ENCODE measurements at places on chromosomes 3 and 15.

DNA sequence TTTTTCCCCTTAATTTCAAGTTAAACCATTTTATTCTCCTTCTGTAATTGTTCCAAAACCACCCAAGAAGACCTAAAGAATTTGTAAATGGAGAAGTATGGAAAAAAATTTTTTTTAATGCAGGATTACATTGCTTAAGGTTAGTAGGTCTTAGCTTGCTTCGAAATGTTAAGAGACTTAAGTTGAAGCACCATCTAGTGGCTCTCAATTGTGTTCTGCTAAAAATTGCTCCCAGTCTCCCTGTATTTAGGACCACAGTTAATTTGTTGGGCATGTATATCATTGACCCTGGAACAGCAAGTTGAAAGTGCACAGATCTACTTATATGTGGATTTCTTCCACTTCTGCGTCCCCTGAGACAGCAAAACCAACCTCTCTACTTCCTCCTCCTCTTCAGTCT is 32.4 kb downstream of the CD200R1L start:
- DNase-seq, result no peak

GRCh38 chr3:46281551-46281950 is 39.3 kb downstream of the CCR3 start:
- DNase-seq, result no peak

DNA sequence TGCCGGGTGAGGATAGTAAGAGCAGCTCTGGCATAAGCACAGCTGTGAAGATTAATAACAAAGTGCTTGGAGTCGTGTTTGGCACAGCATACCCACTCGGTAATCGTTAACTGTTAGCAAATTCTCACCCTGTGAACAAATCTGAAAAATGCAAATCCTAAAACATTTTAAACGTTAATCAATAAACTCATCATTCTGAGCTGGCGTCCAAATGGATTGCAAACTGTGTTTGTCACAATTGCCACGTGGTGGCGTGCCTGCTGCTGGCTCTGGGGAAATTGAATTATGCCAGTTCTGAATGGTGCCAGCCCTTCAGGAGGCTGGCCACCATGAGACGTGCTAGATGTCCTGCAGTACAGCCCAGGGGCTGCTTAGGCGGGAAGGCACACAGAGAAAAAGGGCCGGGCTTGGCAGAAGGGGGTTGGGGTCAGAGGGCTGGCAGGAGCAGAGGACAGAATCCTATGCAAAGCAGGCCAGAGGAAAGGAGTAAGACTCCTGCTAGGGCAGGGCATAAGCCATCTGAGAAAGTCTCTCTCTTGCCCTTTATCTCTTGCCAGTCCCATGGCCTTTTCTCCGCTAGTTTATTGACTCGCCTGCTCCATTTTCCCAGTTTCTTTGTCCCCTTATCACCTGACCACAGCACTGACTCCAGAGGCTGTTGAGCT is 22.1 kb upstream of the POLG start:
- no peak for DNase-seq

GRCh38 chr15:31516874-31517273 is 190.2 kb downstream of the KLF13 start:
- no peak for DNase-seq

- no peak for DNase-seq
Measured at GRCh38 chr3:74173090-74173489, 441.4 kb downstream of the CNTN3 start.

DNA sequence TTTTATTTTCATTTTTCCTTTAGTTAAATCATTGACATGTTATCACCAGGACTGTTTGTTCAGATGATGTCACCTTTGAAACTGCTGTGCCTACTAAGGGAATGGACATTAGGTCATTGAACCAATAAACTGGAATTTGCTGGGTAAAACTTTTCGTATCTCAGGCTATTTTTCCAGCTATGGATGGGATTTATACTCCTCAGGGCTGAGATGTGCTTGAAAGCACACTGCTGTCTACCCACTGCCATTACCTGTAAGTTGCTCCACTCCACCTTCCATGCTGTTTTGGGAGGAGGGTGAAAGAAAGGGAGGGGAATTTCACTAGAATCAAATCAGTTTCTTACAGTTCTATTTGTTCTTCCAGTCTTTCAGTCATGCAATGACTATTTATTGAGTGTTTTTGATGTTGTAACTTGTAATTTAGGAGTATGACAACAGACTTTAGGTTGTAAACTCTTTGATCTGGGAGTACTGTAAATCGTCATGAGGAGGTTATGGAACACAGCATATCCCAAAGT is 11.3 kb downstream of the EHD4 start:
- no peak for DNase-seq

- no peak for DNase-seq
Measured at GRCh38 chr15:69158843-69159240, 1.6 kb upstream of the GLCE start.

GRCh38 chr15:93330912-93331544 is 242.0 kb upstream of the RGMA start:
- no peak for DNase-seq

DNA sequence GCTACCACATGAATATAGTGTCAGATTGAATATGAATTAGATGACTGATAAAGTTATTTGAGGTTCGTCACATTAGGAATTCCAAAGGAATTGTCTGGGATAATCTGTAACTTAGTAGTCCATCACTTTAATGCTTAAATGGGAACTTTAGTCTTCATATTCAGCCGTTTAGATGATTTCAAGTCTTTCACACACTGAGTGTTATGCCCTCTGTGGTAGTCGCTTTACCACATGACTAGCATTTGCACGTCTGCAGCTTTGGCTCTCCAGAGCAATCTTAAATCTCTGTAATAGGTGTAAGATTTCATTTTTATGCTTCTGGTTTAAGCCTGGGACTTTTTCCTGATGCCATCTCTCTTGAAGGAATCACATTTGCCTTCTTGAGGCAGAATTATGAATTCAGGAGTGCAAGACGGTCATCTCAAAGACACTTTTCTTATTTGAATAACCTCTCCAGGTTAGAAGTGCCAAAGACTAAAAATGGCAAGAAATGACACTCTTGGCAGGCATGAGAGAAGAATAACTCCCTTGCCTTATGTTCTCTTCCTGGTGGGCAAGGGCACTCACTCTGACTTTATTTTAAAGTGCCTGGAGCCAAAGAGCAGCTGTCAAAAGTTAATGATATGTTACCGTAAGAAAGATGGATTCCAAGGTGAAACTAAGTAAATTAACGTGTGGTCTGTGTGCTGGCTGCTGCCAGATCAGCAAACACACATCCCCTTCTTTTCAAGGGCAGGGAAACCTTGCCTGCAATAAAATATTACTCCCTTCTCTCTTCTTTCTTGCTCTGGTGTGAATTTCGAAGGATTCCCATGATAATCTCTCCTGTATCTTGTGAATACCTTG is 153.3 kb downstream of the B3GALNT1 start:
- no peak for DNase-seq

DNA sequence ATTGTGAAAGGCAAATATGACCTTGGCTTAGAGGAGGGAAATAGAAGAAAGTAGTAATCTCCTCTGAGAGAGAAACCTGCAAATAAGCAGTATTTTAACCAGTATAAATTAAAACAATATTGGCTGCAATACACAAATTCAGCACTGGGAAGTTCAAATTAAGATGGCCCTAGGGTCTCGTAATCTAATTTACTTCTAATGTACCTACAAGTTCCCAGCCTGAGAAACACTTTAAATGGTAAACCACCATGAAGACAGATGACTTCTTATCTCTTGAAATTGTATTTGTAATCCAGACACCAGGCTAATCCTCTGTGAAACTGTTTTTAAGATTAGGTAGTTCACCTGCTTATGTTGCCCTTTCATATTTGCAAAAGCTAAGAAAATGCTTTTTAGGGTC is 199.7 kb downstream of the CADPS start:
- no peak for DNase-seq

GRCh38 chr15:22980189-22981050 is at the start of gene CYFIP1:
Gene CYFIP1 (minus strand): TSS chr15:22980368. CDS start chr15:22947285, 33,083 bp downstream.
- peak; percentile 58 for DNase-seq

- no peak for DNase-seq
Measured at GRCh38 chr15:99503411-99503810, 62.4 kb upstream of the MEF2A start.

DNA sequence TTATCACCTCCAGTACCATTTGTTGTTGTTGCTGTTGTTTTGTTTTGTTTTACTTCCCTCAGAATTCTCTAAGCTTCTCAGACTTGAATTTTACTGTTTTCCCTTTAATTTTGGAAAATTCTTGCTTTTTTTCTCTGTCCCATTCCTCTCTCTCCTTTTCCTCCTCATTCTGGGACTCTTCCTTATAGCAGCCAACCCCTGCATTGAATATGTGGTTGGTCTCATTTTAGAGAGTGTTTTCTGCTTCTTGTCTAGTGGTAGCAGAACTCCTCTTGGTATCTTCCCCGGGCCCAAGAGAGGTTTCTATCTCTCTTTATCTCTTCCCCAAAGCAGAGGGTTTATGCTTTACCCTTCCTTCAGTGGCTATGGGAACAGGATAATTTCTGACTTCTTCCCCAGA is 113.6 kb downstream of the SPATA16 start:
- DNase-seq, result no peak

DNA sequence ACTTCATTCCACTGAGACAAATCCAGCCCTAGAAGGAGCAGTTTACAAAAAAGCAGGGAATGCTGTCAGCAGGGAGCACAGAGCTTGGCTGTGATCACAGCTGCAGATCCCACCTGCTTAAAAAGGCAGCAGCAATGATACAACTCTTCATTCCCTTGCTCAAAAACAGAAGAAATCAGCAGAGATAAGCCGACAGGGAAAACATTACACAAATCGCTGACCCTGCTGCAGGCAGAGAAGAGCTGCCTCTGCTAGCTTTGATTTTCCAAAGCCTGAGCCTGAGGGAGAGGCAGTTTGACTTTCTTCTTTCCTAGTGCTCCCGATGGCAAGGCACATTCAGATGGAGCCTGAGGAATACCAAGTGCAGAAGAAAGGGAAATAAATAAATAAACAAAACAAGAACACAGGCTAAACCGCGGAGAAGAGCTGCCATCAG is 80.2 kb downstream of the SHQ1 start:
- no peak for DNase-seq

DNA sequence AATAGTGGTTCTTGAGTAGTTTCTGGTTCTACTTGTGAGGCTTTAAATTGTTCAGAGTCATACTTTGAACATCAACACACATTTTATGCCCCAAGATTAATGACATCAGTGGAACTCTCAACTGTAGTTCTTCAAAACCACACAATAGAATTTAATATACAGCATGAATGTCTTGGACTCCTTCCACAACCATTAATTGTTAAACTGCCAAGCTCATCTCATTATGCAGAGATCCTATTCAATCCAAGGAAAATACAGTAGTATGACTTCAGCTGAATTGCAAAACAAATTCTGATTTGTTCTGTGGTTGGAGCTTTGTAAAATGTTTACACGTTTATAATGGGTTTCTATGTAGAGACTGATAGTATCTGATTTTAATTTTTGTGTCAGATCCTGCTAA is 199.2 kb upstream of the SLC2A2 start:
- DNase-seq, result no peak

DNA sequence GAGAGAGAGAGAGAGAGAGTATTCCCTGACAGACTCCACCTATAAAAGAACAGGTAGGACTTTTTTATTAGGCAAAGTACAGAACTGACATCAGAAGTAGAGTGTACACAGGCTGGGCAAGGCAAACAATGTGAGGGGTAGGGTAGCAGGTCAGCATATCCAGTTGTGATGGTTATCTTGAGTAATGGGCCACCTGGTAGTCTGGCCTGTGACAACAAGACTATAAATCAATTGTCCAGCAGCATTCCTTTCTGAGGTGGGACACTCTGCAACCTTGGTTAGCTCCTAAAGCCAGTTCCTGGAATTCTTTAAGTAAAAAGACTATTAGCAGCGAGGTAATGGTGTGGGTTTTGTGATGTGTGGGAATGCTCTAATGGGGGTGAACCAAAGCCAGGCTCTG is 14.9 kb upstream of the TMCC1 start:
- no peak for DNase-seq

DNA sequence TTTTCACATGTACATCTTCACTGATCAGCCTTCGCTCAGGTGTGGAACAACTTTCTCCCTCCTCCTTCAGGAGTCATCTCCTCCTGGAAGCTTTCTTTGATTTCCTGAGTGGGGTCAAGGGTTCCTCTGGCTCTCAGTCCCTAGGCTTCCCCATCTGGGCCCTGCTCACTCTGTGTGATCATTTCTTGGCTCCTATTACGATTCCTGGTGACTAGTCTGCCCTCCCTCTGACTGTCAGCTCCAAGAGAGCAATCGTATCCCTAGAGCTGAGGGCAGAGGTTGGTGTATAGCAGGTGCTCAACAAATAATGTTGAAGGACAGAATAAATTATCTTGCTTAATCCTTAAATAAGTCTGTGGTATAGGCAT is 15.3 kb upstream of the PRKCD start:
- DNase-seq, result no peak

DNA sequence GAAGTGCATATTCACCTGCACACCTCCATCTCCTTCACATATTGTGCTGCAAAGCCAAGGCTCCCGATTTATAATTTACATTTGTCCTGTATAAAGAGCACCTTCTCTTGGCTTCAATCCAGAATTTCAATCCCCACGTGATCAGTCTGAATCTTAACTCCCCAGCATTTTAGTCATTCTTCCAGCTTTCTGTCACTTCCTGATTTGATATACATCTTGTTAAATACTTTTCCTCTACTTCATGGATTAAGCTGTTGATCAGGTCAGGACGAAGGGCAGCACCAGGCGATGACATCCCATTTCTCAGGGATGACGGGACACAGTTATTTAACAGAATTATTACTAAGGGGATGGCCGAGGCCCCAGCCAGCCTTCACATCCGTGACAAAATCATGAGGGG is 212.5 kb downstream of the EPHB1 start:
- no peak for DNase-seq

DNA sequence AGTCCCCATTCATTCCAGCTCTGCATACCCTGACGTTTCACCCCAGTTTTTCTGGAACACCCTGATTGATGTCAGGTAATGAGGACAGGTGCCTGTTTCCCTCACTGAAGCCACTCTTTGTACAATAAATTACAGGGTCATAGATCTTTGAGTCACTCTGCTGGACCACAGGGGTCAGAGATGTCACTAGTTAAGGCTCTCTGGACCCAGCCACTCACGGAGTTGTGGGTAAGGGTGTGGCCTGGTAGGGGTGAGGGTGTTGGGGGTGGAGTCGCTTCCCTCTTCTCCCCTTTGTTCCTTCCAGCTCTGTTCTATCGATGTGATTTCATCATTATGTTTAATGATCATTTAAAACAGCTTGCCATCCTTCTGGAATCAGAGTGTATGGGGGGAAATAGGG is 512 bp downstream of the IQCF5 start:
- DNase-seq, result no peak

DNA sequence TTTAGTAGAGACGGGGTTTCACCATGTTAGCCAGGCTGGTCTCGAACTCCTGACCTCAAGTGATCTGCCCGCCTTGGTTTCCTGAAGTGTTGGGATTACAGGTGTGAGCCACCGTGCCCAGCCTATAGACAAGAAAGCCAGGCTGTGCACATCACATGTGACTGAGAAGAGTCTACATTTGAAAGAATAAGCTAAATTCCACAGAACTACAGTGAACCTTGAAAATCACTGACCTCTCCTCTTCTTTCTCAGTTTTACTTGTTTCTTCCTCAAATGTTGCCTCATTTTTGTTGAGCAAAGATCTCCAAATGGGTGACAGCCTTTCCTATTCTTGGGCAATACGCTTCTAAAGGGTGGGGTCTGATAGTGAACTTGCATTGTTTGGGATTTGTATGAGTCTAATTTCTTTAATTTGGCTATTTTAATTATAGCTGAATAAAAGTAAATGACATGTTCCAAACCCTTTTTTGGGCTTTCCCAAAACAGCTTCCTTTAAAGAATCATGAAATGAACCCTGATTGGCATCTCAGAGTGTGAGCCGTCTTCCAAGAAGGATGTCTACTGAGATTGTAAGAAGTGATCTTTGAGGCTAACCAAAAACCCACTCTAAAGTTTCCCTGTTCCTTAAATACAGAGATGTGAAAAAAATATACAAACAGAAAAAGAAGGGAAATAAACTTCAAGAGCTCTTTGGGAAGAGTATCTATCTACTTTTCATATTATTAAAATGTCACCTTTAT is 21.6 kb upstream of the SPTBN5 start:
- no peak for DNase-seq
